CMK (cell line): ENCODE measurements at places on chromosomes 13 and 19.

DNA sequence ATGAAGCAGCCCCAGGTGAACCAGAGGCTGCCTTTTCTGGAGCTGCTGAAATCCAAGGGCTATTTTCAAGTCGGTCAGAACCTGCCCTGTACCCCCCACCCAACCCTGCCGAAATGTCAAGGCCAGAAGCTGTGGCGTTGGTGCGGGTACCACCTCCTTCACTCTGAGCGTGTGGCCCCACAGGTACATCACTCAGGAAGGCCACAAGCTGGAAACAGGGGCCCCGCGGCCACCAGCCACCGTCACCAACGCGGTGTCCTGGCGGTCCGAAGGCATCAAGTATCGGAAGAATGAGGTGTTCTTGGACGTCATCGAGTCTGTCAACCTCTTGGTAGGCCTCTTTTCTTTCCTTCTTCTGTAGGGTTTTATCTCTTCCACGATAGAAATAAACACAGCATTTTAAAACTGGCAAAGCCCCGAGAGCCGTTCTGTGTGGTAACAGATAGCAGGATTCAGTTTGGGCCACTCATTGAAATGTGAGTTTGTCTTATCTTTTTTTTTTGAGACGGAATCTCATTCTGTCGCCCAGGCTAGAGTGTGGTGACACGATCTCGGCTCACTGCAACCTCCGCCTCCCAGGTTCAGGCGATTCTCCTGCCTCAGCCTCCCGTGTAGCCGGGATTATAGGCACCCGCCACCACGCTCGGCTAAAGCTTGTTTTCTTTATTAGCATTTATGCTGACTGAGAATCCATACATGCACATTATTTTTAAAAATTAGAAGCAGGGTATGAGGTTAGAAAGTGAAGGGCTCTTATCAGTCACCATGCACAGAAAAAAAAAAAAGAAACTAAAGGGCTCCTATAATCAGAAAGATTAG, 11.3 kb downstream of the AP1M1 start:
- DNase-seq, result no peak

DNA sequence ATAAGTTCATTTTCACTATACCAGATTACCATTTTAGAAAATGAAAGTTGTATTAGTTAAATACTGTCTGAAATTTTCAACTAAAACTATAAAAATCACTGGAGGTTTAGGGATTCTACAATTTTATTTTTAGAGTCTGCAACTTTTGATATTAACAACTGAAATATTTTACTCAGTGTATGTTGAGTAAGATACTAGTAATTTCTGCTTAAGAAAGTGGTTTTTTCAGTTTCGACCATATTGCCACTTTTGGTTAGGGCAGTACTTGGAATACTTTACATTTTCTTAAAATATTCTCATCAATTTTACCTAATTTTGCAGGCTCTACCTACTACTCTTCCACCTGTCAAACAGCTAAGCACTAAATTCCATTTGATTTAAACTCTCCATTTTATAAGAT, 59.6 kb downstream of the KCNRG start:
- no peak for DNase-seq

DNA sequence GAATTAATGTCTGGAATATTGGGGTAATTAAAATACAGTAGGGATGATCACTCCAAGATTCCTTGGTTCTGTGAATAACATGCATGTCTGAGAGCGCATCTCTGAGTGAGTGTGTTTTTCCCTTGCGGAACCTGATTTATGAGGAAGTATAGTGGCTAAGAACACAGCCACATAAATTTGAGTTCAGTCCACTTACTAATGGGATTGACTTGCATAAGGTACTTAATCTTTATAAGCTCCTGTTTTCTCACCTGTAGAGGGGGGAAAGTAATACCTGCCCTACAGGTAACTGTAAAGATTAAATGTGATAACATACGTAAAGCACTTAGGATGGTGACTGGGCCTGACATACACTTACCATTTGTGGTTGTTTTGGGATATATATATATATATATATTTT, 60.8 kb downstream of the KLF5 start:
- no peak for DNase-seq

DNA sequence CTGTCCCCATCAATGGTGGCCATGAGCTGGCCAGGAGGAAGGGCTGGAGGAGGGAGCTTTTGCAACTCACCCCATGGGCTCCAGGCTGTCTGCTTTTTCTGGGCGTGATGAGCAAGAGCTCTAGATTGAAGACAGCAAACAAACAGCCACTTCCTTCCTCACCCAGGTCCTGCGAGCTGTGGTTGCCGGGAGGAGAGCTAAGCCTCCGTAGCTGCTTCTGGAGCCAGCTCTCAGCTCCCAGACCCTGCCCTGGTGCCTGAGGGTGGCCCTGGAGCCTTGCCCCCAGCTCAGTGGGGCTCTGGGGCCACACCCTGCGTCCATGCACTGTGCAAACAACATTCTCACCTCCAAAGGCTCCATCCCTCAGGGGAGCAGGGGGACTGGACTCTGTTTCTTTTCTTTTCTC, 6.2 kb downstream of the MYO1F start:
- DNase-seq, result no peak

DNA sequence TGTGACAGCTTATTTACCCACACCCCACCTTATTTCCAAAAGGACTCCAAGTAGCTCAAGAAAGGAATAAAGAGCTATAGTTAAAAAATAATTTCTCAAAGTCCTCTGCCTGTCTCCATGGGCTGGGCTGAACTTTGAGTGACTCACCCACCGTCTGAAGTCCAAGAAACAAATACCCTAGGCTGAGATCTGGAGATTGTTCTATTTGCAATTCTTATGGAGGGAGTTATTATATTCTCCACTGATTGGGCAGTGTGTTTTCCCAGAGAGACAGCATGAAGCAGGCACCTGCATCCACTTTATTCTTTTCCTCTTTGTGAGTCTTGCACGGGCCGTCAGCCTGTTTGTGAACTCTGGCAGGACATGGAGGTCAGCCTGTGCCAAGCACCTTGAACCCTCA, 63.2 kb downstream of the SHISA2 start:
- DNase-seq, result no peak
